CD4-positive, alpha-beta memory T cell (primary cell): ENCODE measurements at places on chromosomes 3 and 15. TPM values are rescaled to one million over a fixed set of nuclear protein-coding genes. Genes with fewer than 3 reads are reported as not detected.

DNA sequence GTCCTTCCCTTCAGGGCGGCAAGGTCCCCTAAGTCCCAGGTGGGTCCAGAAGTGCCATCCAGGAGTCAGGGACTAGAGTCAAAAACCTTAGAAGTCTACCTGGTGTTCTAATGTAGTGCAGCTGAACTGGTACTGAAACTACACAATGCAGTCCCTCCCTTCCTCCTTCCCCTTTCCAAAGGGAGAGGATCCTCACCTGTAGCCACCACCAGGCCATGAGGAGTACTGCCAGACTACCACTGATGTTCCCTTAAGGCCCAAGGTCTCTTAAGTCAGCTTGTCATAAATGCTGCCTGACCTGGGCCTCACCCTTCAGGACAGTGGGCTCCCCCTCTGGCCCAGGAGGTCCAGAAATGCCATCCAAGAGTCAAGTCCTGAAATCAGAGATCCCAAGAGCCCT is 98.9 kb downstream of the ULK4 start:
- H3K27ac ChIP-seq, result no peak overlapping the region
- no peaks in the 10 kb centered on the region for H3K4me1 ChIP-seq
- no peaks in the 10 kb centered on the region for H3K36me3 ChIP-seq

DNA sequence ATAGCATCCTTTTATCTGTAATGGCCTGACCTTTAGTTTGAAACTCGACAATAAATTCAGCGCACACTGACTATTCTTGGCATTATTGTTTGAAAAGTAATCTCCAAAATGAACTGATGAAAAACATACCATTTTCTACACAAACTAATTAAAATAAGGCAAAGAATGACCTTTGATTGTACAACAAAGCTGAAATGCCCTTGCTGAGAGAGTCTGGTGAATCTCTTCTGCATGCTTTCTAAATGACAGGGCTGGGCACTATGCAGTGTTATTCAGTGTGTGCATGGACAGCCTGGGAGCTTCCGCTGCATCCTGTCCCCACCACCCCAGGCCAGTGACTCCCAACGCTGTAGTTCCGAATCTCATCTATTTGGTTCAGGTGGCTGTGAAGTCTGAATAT is 530.8 kb downstream of the FOXP1 start:
- no peaks in the 10 kb centered on the region for H3K27me3 ChIP-seq
- no peak for DNase-seq
- H3K4me1 ChIP-seq, result peaks cover 98% of the 10 kb centered on the region
- H3K36me3 ChIP-seq, result peaks cover 23% of the 10 kb centered on the region

DNA sequence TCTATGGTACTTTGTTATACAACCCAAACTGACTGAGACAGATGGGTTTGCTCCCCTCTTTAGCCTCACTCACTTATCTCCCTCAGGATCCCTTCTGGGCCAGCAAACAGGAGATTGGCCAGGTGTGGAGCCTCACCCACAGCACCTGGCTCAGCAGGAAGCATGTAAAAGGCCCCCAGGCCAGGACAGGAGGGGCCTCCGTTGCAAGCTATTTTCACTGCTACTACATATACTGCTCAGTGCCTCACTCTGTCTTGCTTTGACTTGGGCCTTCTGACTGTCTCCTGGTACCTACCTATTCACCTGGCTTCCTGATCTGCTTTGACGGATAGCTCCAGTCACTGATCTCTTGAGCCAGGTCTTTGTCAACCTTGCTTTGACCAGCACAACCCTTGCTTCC is 20.4 kb upstream of the TPM1 start:
- no peaks in the 10 kb centered on the region for H3K27me3 ChIP-seq
- no peaks in the 10 kb centered on the region for H3K36me3 ChIP-seq
- H3K4me1 ChIP-seq, result no peaks in the 10 kb centered on the region
- no peak overlapping the region for H3K27ac ChIP-seq
- DNase-seq, result no peak

GRCh38 chr15:81625896-81626295 is 251.9 kb upstream of the TMC3 start:
- DNase-seq, result no peak
- no peaks in the 10 kb centered on the region for H3K36me3 ChIP-seq
- H3K4me1 ChIP-seq, result no peaks in the 10 kb centered on the region
- no peaks in the 10 kb centered on the region for H3K27me3 ChIP-seq

AADAC gene
- not detected for total RNA-seq
